ENCODE measurements at places on chromosomes 4 and X. TPM values are rescaled to one million over a fixed set of nuclear protein-coding genes. Genes with fewer than 3 reads are reported as not detected.

Gene IBSP
- total RNA-seq: not detected

Gene JCHAIN
- 0.24 TPM for total RNA-seq

Gene SLC9B1
- not detected for total RNA-seq

Gene FAM236D
- total RNA-seq: not detected

Gene PABPC4L
- total RNA-seq: 0.06 TPM

Measured in A549 treated with AZD2906 at 1 μM for 4 hours (cell line).